ENCODE measurements at places on chromosomes 16 and 17. TPM values are rescaled to one million over a fixed set of nuclear protein-coding genes. Genes with fewer than 3 reads are reported as not detected.
A peak's percentile ranks its signal among the peaks of the same experiment; 100 is the strongest.

The KRTAP2-3 gene
- polyA plus RNA-seq, result not detected

DNA sequence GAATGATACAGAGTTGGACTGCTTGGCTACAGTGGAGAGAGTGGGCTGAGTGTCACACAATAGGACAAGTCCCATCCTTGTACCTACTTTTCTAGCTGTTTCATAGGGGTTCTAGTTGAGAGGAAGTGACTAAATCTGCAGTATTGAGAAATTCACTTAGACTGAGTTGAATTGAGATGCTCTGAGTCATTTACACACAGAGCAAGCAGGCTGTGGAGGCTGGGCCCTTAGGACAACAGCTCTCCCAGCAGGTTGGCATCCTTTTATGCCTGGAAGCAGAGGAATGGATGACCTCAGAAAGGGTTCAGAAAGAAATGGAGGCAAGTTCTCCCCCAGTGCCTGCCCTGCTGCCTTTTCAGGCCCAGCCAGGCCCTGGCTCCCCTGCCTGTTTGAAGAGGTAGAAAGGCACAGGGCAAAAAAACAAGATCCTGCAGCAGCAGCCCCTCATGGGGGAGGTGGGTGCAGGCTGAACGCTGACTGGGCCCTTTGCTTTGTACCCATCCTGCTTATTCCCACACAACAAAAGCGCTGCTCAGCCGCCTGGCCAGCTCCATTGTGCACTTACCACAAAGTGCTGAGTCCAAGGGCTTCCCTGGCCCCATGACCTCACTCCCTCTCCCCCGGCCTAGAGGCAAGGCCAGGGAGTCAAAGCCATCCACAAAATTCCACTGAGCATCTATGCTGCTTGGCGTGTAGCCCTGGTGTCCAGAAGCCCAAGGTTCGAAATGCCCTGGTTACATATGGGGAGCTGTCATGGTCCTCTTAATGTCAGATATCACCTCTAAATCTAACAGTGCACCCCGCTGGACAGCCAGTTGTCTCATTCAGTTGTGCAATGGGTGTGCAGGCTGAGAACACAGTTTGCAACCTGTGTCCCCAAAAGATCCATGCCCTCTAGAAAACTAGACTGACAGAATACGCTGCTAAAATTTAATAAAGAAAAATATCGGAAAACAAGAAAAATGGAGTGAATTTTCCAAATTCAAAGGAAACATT lies 5.4 kb upstream of the CRYBA1 start:
- H3K36me3 ChIP-seq, result no peaks in the 10 kb centered on the region
- peak; percentile 77 for DNase-seq
- peak overlapping the region; percentile 27 for H3K27ac ChIP-seq
- no peak overlapping the region for H3K4me3 ChIP-seq

GRCh38 chr16:50269769-50270509 lies 3.6 kb downstream of the ADCY7 start:
- peaks cover 16% of the 10 kb centered on the region for H3K4me1 ChIP-seq
- no peak overlapping the region for H3K27ac ChIP-seq
- H3K4me3 ChIP-seq, result no peak overlapping the region
- no peaks in the 10 kb centered on the region for H3K27me3 ChIP-seq
- H3K36me3 ChIP-seq, result no peaks in the 10 kb centered on the region

The NKIRAS2 gene
- 57.2 TPM for polyA plus RNA-seq

The PYCARD gene
- polyA plus RNA-seq, result 16.1 TPM

- no peaks in the 10 kb centered on the region for H3K4me1 ChIP-seq
- no peak overlapping the region for H3K27ac ChIP-seq
- no peaks in the 10 kb centered on the region for H3K27me3 ChIP-seq
Observed at GRCh38 chr16:87012954-87013938, 303.9 kb downstream of the C16orf95 start.

The AATK gene
- 5.4 TPM for polyA plus RNA-seq

DNA sequence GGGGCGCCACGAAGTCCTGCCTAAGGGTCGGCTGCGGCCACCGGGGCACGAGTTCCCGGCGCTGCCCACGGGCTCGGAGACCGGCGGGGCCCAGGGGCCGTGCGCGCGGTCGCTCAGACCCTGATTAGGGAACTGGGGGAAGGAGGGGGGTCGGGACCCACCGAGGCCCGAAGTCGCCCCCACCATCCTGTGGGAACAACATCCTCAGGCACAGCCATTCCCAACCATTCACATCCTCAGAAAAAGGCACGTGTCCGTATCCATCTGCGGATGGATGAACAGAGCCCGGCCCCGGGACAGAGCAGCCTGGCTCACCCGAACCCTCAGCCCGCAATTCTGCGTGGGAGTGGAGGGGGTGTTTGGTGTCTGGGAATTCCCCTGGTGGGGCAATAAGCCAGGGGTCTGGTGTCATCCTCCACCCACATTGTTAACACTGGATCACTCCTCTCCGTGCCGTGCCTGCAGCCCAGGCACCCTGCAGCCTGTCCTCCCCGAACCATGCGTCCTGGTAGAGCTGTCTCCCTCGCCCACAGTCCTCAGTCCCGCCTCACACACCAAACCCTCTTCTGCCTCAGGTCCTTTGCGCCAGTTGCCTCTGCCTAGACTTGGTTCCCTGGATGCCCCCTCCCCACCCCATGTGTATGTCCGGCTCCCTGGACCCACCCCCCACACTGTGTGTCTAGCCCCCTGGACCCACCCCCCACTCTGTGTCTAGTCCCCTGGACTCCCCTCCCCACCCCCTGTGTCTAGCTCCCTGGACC lies 789 bp upstream of the CCDC57 start:
- peaks cover 7% of the 10 kb centered on the region for H3K4me1 ChIP-seq
- H3K27me3 ChIP-seq, result no peaks in the 10 kb centered on the region
- H3K4me3 ChIP-seq, result peak overlapping the region; percentile 100
- H3K27ac ChIP-seq, result peak overlapping the region; percentile 94
- no peaks in the 10 kb centered on the region for H3K36me3 ChIP-seq

The FN3K gene
- 12.8 TPM for polyA plus RNA-seq

GRCh38 chr17:45197555-45198334 lies 23.9 kb upstream of the FMNL1 start:
- peak overlapping the region; percentile 28 for H3K27ac ChIP-seq
- DNase-seq, result peak; percentile 94
- peaks cover 8% of the 10 kb centered on the region for H3K4me1 ChIP-seq
- H3K4me3 ChIP-seq, result no peak overlapping the region
- H3K36me3 ChIP-seq, result no peaks in the 10 kb centered on the region

The OR3A2 gene
- not detected for polyA plus RNA-seq

The CD300A gene
- polyA plus RNA-seq, result 0.47 TPM

- peaks cover 2% of the 10 kb centered on the region for H3K4me1 ChIP-seq
- H3K4me3 ChIP-seq, result no peak overlapping the region
- no peak overlapping the region for H3K27ac ChIP-seq
- no peak for DNase-seq
- H3K27me3 ChIP-seq, result no peaks in the 10 kb centered on the region
- no peaks in the 10 kb centered on the region for H3K36me3 ChIP-seq
Observed at GRCh38 chr16:27470567-27471431, 68.8 kb downstream of the IL21R start.

The TAC4 gene
- polyA plus RNA-seq, result not detected

DNA sequence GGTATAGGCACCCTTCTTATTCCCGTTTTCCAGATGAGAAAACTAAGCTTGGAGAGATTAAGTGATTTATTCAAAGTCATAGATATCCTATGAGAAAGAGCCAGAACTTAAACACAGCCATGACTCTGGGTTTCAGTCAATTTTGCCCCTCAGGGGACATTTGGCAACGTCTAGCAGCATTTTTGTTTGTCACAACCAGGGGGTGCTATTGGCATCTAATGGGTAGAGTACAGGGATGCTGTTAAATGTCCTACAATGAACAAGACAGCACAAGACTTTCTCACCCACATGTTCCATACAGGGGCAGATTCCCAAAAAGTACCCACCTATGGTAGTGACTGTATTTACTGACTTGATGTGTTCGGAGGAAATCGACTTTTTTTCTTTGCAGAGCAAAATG lies 4.8 kb upstream of the SHISA9 start:
- no peak overlapping the region for H3K4me3 ChIP-seq
- H3K27ac ChIP-seq, result no peak overlapping the region

GRCh38 chr16:56203052-56203451 lies 11.8 kb downstream of the GNAO1 start:
- no peak overlapping the region for H3K27ac ChIP-seq
- H3K36me3 ChIP-seq, result no peaks in the 10 kb centered on the region
- DNase-seq, result peak; percentile 25
- no peaks in the 10 kb centered on the region for H3K4me1 ChIP-seq
- peaks cover 18% of the 10 kb centered on the region for H3K27me3 ChIP-seq

DNA sequence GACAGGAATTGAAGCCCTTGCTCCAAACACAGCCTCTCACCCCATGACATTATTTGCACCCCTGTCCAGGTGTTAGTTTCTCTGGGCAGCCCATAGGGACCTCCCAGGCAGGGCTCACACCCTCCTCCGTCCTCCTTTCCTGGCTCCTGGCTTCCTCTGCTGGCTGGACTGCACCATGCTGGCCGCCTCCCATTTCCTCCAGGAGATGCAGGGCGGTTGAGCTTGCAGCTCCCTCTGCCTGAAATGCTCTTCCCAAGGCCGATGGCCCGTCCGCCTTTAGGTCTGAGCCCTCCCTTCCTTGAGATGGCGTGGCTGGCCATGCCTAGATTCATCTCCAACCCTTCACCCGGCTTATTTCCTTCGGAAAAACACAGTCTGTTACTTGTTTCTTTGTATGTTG lies 334.8 kb downstream of the SNX29 start:
- H3K4me3 ChIP-seq, result no peak overlapping the region
- no peaks in the 10 kb centered on the region for H3K27me3 ChIP-seq
- peaks cover 18% of the 10 kb centered on the region for H3K4me1 ChIP-seq

- H3K4me1 ChIP-seq, result no peaks in the 10 kb centered on the region
- H3K27ac ChIP-seq, result no peak overlapping the region
- H3K4me3 ChIP-seq, result no peak overlapping the region
- no peaks in the 10 kb centered on the region for H3K36me3 ChIP-seq
- no peak for DNase-seq
- peaks cover 3% of the 10 kb centered on the region for H3K27me3 ChIP-seq
Observed at GRCh38 chr17:9037736-9038135, 16.4 kb downstream of the NTN1 start.

The PFAS gene
- polyA plus RNA-seq, result 13.6 TPM

The ABCA10 gene
- polyA plus RNA-seq, result not detected

DNA sequence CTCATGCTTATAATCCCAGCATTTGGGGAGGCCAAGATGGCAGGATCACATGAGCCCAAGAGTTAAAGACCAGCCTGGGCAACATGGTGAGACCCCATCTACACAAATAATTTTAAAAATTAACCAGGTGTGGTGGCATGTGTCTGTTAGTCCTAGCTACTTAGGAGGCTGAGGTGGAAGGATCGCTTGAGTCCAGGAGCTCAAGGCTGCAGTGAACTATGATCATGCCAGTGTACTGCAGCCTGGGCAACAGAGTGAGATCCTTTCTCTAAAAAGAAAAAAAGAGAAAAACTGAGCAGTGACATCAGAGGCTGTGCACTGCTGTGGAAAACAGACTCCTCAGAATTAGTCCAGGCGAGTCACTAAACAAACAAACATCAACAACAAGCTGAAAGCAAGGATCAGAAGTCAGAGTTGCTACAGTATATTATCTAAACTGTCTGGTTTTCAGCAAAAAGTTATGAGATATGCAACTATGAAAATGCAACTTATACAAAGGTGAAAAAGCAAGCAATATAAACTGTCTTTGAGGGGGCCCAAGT lies 39.3 kb downstream of the CBFB start:
- DNase-seq, result no peak
- H3K27ac ChIP-seq, result no peak overlapping the region
- H3K27me3 ChIP-seq, result no peaks in the 10 kb centered on the region
- no peak overlapping the region for H3K4me3 ChIP-seq
- H3K36me3 ChIP-seq, result no peaks in the 10 kb centered on the region

DNA sequence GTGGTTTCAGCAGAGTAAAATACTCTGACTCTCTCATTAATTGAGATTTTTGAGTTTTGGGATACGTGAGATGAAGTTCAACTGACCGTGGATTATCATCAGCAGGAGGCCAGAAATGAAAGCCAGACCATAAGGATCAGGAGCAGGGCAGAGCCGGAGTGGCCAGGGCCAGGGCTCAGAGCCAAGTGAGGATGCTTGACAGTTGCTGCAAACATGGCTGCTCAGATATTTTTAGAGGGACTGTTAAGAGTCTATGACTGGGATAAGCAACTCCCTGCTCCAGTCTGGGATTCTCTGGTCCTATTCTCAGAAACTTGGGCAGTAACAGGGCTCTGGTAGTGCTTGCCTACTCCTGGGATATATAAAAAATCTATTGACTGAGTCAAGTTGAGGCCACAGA lies 17.6 kb upstream of the CDH13 start:
- H3K36me3 ChIP-seq, result no peaks in the 10 kb centered on the region
- no peak for DNase-seq
- no peak overlapping the region for H3K4me3 ChIP-seq
- H3K27me3 ChIP-seq, result no peaks in the 10 kb centered on the region

The KRT15 gene
- 10.6 TPM for polyA plus RNA-seq

The ELMO3 gene
- polyA plus RNA-seq, result 18.3 TPM

Data from hepatocyte (in vitro differentiated cells).